Kidney tubule cell (primary cell): ENCODE measurements at places on chromosomes 6 and 20.

DNA sequence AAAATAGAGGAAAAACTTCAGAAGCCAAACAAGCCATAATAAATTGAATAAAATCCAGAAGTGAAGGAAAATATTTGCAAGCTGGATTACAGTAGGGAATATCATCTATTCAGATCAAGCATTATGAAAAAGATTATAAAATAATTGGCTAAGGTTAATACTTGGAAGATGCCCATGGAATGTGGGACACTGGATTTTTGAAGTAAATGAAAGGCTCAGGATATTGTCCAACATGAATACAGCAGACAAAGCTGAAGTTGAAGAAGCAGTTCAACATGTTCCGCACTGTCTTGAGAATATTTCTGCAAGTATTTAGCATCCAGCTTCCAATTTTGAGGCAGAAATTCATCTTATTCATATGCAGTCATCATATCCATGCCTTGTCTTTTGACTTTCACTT is 1278.4 kb upstream of the GJE1 start:
- no peak for DNase-seq

GRCh38 chr20:7806831-7807230 is 133.4 kb downstream of the HAO1 start:
- DNase-seq: peak; percentile 29

- peak; percentile 91 for DNase-seq
These were observed 1.5 kb upstream of the MSH5 start for GRCh38 chr6:31737991-31738979.

- DNase-seq: no peak
These were observed 58.4 kb upstream of the ARMH2 start for GRCh38 chr6:24856901-24857670.

GRCh38 chr20:64183313-64183712 is 19.1 kb downstream of the MYT1 start:
- no peak for DNase-seq

DNA sequence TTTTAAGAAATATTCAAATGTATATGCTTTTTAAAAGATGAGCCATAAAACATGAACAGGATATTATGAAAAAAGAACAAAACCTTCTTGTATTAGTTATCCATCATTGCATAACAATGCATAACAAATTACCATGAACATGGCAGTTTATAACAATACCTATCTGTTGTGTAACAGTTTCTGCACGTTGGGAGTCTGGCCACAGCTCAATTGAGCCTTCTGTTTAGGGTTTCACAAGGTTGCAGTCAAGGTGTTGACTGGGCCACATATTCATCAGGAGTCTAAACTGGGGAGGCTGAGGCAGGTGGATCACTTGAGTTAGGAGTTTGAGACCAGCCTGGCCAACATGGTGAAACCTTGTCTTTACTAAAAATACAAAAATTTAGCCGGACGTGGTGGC is 149.4 kb upstream of the SMLR1 start:
- no peak for DNase-seq

DNA sequence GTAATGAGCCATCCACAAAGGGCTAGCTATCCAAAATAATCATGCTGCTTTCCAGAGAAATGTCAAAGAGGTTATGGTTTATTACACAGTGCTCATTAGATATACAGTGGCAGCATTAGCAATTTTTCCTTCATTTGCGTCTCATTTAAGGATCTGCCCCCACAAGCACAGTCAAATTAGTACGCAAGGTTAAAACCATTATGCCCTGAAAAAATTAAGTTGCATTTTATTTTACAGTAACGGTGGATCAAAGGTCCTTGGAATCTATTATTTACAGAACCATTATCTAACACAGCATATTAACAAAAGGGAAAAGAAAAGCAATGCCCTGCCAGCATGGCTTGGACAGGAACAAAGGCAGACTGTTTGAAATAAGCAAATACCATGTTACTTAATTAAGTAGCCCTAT is 144.8 kb downstream of the PDSS2 start:
- no peak for DNase-seq

GRCh38 chr6:56475736-56476457 is 166.8 kb downstream of the DST start:
- peak; percentile 20 for DNase-seq

DNA sequence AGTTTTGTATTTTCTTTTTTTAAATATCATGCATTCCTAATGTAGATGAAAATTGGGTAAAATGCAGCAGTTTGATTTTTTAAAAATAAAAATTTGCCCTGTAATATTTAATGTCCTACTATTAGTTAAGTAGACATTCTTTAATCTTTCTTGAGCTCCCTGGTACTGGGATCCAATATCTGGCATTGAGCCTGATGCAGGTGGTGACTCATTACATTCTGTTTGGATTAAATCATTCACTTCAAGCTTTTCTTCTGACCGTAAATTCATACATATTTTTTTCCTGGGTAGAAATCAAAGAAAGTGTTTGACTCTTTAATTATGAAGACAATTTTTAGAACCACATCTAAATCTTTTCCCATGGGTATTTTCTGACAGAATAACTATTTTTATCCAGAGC is 768.8 kb upstream of the SLC35B3 start:
- DNase-seq: peak; percentile 85

DNA sequence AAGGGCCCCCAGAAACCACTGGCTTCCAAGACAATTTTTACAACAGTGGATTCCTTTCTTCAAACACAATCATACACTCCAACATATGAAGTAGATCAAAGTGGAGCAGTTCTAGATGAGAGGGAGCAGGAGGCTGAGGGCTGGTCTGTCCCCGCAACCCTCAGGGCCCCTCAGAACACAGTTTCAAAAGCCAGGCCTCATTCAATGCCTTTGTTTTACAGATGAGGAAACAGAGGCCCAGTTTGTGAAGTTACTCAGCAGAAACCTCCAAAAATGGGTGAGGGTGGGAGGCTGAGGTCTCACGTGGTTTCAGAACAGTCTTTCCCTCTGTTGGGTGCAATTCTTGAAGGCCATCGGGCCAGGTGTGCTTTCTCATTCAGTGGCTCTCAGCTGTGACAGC is 134.9 kb downstream of the SCML4 start:
- no peak for DNase-seq

- DNase-seq: no peak
These were observed 5.1 kb upstream of the SYNJ2 start for GRCh38 chr6:157976345-157977175.

DNA sequence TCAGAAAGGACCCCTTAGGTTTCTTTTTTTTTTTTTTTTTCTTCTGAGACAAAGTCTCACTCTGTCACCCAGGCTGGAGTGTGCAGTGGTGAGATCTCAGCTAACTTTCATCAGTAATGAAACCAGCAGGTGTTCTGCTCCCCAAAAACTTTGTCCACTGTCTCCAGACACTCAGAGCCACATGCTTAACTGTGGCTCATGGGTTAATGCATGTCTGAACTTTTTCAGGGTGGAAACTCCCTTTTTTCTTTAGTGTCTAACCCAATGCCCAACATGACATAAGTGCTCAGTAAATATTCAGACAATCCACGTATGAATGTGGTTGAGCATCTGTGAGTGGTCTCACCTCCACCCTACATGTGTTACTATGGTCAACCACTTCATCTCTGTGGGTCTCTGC is 45.4 kb downstream of the MYB start:
- DNase-seq: no peak

DNA sequence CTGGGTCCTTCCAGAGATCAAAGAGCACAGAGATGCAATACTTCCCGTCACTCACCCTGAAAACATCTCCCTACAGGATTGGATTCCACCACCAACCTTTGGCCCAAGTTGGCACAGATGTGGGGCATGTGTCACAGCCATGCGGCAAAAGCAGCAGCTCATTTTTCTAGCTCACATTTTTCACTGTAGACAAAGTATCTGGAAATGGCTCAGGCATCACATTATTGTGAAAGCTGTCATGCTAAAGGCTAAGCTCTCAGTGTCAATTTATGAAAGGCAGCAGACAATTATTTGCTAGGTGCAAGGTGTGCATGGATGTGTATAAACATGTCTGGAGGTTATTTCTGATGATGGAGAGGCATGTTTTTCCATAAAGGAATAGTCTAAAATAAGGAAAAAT is 248.8 kb upstream of the PRND start:
- DNase-seq: no peak

- DNase-seq: peak; percentile 53
These were observed 1.1 kb upstream of the MRGBP start for GRCh38 chr20:62795023-62795761.

DNA sequence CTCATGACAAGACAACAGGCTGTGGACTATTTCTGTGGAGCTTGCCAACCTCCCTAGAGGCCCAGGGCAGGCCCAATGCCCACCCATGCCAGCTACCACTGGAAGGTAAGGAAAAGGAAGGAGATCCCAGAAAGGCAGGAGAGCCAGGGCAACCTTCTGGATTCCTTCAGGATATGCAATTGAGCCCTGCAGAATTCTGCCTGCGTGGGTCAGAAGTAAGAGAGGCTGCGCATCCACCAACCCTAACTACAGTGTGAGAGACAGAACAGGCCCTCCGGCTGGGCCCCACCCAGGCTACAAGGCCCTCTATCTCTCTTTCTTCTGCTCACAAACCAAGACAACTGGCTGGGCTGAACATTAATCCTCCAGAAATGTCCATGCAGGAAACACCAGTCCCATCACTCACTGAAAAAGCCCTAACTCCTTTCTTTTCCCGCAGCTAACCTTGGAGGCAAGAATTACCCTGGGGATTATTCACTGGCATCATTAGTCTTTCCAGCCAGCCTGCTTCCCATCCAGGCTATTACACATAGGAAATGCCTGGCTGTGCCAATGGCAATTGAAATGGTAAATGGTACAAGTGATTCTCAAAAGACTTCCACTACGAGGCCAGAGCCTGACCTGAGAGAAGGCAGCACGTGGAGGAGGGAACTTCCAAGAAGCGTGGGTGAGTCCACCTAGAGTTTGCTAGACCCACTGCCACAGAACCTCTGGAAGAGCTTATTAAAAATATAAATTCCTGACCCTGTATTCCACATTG is 15.2 kb downstream of the MAP1LC3A start:
- DNase-seq: no peak

DNA sequence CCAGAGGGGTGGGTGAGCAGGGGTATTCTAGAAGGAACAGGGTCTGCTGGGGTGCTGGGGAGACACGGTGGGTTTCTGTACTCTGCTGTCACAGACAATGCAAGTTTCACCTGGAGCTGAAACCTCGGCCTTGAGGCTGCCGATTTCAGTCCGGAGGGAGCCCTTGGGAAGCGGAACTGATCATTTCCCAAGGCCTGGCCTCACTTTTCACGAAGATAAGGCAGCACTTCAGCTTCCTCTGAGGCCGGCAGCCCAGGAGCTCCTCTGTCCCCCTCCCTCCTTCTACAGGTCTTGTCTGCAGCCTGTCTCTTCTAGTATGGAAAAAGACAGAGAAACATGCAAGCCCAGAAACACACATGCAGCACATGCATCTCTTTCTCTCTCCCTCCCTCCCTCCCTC is 242.1 kb downstream of the CDC5L start:
- DNase-seq: no peak

DNA sequence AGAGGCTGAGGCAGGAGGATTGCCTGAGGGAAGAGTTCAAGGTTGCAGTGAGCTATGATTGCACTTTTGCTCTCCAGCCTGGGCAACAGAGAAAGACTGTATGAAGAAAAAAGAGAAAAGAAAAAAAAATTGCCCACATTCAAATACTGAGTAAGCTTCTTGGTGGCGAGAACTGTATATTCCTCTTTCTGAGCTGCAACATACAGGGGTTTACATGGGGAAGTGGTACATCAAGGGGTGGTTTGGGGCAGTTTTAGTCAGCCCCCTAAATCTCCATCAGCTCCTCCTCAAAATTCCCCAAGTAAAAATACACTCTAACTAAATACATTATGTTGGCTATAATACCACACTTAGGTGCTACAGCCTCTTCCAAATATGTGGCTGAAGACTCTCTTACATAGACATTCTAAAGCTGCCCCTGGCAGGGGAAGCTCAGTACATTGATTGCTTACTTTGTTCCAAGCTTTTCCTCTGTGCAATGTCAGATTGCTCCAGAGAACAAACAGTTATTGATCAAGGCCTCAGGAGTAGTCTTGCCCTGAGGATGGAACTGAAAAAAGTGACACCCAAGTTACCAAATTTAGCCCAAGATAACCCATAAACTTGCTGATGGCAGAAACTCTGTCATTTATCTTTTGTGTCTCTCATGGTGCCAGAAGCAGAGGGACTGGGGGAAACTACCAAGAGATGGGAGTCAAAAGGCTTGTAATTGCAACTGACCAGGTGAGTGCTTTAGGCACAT is 107.4 kb upstream of the RIPOR2 start:
- DNase-seq: no peak

GRCh38 chr20:58131551-58132142 is 96.8 kb downstream of the ANKRD60 start:
- peak; percentile 42 for DNase-seq

- DNase-seq: no peak
These were observed 783.7 kb downstream of the FRK start for GRCh38 chr6:115276881-115277565.

GRCh38 chr20:48638546-48638945 is 189.3 kb downstream of the PREX1 start:
- DNase-seq: peak; percentile 85

GRCh38 chr6:11039040-11039439 is 5.1 kb downstream of the ELOVL2 start:
- no peak for DNase-seq

- peak; percentile 85 for DNase-seq
These were observed 3.2 kb downstream of the TTBK1 start for GRCh38 chr6:43246301-43247113.

- no peak for DNase-seq
These were observed 22.6 kb downstream of the MAS1 start for GRCh38 chr6:159913375-159913774.

DNA sequence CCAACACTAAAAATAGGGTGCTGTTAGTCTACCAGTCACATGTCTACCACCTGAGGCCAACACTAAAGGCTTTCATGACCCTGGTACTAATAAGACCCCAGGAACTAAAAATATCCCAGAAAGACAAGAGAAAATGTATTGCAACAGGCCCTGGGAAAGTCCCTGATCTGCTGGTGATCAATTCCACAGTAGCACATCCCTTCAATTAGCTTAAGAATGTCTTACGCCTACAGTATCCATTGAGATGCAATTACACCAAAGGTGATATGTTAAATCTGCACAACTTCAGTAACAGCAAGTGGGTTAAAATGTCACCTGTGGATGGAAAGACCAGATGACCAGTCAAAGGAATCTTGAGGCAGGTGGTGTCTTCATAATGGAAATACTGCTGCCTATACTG is 3.1 kb downstream of the SEMG1 start:
- DNase-seq: no peak

GRCh38 chr20:53713328-53714056 is 119.9 kb upstream of the ZNF217 start:
- DNase-seq: no peak

GRCh38 chr6:41497994-41498393 is 48.2 kb upstream of the FOXP4 start:
- DNase-seq: peak; percentile 16

DNA sequence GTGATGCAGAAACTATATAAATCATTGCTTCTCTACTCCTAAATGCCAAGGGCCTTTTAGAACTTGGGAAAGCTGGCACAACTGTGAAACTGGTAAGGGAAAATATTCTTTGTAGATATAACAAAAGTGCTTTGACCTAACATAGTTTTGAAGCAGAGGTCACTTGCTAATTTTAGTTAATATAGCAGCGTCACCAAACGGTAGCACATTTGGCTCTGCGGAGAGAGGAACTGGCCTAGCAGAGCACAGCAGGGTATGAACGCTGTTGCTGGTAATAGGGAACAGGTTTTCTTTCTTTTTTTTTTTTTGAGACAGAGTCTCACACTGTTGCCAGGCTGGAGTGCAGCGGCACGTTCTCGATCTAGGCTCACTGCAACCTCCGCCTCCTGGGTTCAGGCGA is 67.4 kb downstream of the ECT2L start:
- no peak for DNase-seq

- peak; percentile 93 for DNase-seq
These were observed 37.0 kb downstream of the BCKDHB start for GRCh38 chr6:80143419-80143937.

- peak; percentile 69 for DNase-seq
These were observed 52.0 kb downstream of the RPP21 start for GRCh38 chr6:30396833-30397479.
